Vagina (tissue), 2 donors: ENCODE measurements at places on chromosomes 5 and 9.

DNA sequence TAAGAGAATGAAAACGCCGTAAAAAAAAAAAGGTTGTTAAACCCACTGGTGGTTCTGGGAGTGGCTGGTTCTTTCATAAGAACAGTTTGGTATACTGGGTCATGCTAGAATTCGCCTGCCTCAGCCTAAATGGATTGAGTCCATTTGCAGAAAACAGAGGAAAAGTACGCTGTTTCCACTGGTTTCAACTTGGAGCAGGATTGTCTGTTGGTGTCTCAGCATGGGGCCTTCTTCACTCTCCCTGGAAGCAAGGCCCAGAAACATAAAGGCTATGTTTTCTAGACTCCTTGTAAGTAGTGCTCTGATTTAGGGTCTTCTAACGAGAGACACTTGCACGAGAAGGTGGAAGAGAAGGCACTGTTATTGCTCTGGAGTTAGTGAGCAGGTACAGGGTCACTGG, 116.9 kb upstream of the MTAP start:
- DNase-seq, result no peak

GRCh38 chr5:176171171-176171760, 67.0 kb upstream of the SIMC1 start:
- DNase-seq, result no peak

DNA sequence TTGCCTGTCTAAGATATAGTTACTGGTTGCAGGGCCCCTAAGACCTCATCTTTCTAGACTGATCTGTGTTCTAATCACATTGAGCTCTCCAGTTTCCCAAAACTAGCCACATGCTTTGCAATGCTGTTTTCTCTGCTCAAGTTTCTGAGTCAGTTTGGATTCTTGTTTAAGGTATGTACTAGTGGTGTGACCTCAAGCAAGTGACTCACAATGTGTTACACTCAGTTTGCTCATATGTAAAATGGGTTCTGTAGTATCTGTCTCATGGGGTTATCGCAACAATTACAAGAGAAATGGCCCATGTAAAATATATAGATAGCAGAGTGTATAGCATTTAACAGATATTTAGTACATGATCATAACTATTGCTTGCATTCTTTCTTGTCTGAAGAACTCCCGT, 153.1 kb upstream of the ELL2 start:
- DNase-seq, result no peak

- no peak for DNase-seq
These were observed 29.7 kb upstream of the BASP1 start for GRCh38 chr5:17187786-17188170.

DNA sequence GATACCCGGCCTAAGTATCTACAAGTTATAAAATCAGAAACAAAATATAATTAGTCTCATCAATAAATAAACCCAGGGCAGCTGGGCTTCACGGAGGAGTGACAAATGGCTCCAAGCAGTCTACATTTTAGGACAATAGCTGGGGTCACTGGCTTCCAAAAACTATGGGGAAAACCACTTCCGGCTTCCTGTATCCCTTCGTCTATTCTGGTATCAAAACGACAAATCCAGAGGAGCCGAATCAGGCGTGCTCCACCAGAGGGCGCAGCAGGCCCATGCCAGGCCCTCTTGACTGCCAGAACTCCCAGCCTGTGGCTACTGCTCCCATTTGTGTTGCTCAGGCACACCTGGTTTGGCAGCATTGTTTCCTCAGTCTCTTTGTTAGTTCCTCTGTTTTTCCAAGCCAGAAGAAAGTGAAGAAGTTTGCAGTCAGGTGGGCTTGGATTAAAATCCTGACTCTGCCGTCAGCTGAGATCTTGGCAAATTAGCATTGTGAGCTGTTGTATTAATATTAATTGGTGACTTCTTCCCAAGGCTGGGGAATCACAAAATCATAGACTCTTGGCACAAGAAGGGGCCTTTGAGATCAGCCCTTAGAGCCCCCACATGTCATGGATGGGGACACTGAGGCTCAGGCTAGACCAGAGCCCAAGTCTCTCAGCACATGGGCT, 11.6 kb upstream of the RAB14 start:
- DNase-seq, result no peak

DNA sequence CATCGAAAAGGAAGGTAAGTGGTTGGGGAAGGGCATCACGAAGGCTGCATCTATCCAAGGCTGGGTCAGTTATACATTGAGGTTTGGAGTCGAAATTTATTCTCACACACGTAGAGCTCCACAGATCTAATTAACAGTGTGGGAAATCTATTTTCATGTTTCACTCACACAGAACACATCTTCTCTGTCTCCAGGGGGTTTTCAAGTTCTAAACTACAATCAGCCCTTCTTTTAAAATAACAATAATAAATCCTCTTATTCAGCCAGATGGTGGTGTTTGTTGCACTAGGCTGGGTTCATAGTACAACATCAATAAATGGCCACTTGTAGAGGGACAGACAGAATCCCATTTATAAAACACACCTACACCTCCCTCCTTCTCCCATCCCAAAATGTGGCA, 174.5 kb upstream of the KLF9 start:
- DNase-seq, result no peak

GRCh38 chr9:105242557-105242956, 1.9 kb upstream of the SLC44A1 start:
- no peak for DNase-seq

GRCh38 chr9:124593651-124594058, 86.5 kb upstream of the NR5A1 start:
- DNase-seq, result no peak

GRCh38 chr5:124860291-124860655, 113.8 kb upstream of the ZNF608 start:
- DNase-seq, result no peak

GRCh38 chr5:89849830-89850512, 559.6 kb downstream of the CETN3 start:
- DNase-seq, result no peak

DNA sequence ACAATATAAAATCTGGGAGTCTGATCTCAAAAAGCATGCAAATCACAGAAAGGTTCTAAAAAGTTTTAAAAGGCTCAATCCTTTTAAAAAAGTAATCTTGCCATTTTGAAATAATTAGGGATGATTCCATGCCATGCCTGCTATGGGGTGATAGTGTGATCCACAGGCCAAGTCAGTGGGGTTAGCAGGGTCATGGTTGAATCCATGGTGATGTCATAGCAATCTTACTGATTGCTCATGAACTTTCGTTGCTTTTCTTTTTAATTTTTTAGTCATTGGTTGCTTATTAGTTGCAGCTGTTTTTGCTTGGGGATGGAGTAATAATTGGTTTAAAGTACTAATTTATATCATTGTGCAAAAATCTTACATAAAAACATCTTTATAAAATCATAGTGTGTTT, 485.0 kb downstream of the ENC1 start:
- DNase-seq, result no peak

DNA sequence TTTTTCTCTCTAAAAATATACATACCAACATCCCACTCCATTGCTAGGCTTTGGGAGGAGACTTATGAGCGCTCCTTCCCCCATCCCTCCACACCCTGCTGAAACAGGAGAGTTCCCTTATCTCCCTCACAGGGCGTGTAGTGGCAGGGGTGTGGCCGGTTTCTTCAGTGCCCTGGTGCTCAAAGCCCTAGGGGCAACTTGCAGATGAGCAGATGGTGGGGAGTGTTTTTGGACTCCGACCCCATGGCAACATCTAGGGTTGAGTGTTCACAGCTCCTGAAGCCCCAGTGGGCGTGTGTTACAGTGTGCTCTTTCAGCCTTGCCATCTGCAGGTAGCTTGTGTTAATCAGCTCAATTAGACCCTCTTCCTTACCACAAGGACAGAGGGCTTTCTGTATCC, 409.5 kb downstream of the MAT2B start:
- DNase-seq, result no peak

- DNase-seq, result no peak
These were observed 13.3 kb downstream of the NUP214 start for GRCh38 chr9:131138676-131139075.

GRCh38 chr9:120643061-120643460, 63.1 kb upstream of the CDK5RAP2 start:
- no peak for DNase-seq

DNA sequence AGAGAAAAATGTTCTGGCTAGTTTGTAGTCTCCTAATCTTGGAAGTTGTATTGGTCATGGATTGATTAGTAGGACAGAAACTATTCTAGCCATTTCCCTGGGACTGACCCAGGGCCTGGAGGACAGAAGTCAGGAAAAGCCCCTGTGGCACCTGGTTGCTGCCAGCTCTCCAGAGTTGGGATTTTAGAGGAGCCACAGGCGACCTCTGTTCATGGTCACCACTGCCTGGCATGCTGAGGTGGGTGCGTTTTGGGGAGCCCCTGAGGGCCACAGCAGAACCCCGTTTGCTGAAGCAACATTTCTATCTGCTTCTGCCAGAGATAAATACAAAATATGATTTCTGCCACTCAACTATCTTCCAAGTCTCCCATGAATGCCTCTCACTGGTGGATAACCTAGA, 7.6 kb upstream of the MAPK9 start:
- DNase-seq, result no peak

DNA sequence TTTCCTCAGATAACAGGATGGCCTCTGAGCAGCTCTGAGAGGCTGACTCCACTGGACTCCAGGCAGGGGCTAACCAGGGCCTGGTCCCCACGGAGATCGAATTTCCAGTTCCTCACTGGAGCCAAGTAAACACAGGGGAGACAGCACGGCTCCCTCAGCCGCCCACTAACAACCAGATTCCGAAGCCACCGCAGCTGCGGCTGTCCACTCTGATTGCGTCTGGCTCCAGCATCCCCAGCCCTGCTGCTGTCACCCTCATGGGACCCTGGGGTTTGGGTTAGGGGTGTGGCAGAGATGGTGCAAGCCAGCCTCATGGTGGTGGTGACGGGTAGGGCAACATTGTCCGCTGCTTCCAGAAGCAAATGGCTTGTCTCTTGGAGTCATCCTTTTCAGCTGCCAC, 172.6 kb downstream of the RGS3 start:
- no peak for DNase-seq

DNA sequence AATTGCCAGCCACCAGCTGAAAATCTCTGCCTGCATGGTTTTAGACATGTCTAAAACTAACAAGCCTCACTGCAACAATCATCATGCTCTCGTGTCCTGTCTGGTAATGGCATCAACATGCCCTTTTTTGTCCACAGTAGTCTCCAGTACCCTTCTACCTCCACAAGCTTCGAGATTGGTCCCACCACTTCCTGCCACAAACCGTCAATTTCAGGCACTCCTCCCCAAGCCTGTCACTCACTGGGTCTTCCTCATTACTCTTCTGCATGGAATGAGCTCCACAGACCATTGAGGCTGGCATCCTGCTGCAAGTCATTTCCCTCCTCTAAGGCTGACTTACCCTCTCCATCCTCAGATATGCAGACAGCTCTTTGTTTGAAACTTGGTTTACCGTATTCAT, 9.0 kb downstream of the LPAR1 start:
- no peak for DNase-seq

DNA sequence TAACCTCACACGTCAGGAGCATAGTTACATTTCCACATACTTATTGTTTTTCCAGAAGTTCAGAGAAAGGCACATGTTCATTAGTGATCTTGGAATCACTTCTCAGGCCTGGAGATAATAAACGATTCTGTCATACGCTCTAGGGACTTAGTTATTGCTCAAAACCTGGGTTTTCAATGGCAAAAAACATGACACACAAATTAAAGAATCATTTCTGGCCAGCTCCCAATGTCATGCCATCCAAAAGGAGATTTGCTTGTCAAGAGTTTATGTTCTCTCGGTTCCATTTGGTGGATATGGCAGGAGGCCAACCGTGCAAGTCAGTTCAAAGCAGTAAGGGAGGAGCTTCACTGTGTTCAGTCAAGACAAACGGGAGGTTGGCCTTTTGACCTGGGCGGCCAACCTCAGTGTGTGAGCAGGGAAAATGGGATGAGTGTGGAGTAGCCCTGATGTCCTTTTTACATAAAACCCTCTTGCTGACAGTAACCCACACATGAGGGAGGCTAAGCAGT, 123.4 kb downstream of the NXNL2 start:
- no peak for DNase-seq

DNA sequence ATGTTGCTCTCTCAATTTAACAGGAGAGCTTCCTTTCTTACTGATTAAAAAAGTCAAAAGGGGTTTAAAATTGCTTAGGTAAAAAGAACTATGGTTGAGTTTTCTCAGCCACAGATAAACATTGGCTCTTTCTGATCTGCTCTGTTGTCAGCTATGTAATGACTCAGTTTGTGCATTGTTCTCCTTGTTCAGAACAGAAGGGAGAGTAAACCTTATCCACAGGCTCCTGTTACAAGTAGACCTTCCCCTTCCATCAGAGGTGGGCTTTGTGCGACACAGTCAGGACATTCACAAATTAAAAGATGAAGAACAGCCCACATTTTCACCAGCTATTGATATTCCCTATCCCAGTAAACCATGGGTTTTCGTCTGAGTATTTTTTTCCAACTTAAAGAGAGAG, 236.3 kb upstream of the SEMA6A start:
- DNase-seq, result no peak

DNA sequence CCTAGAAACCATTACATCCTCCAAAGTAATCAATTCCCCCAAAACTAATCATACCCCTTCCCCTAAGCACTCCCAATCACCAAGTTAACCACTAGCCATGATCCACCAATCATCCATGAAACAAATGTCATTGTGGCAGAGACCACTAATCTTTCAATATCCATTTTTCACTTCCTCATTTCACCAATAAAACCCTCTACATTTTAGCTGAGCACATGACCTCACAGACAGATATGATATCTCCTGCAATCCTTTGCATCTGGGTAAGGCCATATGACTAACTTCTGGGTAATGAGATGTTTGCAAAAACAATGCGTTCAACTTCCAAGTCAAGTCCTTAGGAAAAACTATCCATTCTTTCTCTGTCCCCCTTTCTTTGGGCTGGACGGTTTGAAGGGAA, 20.7 kb downstream of the OR2S2 start:
- DNase-seq, result no peak

- DNase-seq, result no peak
These were observed 63.2 kb downstream of the SNX24 start for GRCh38 chr5:122908662-122909061.

DNA sequence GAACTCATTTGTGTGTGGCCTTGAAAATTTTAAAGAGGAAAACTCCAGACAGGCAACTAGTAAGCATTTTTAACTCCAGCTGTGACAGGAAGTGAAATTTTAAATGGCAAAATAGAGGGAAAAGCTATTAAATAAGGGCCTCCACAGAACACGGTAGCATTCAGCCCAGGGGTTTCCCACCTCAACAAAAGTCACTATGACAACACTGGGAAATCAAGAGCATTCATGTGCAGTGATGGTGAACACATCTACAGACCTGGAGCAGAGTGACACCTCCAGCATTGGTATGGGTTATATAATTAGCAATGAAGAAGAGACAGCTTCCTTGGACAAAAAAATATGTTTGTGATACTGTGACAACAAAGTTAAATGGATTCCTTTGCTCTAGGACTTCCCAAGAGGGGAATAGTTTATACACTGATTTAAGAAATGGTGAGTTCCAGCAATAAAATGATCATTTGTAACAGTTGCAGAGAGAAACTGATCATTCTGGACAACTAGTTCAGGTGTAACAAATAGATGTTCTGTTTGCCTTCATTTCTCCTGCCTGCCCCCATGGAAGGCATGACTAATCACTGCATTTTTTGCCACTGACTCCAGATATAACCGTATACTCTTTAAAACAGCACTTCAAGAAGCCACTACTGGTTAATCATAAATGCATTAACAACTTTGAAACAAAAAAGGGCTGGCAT, 93.3 kb upstream of the SLC44A1 start:
- DNase-seq, result no peak
